Effector memory CD8-positive, alpha-beta T cell (primary cell): ENCODE measurements at places on chromosomes 11 and 22.

GRCh38 chr11:64303109-64304031 lies 2.0 kb upstream of the ESRRA start:
- no peak for DNase-seq
- H3K36me3 ChIP-seq, result peaks cover 27% of the 10 kb centered on the region
- no peak overlapping the region for H3K4me3 ChIP-seq
- H3K4me1 ChIP-seq, result peaks cover 32% of the 10 kb centered on the region
- H3K27ac ChIP-seq, result no peak overlapping the region
- H3K27me3 ChIP-seq, result peaks cover 28% of the 10 kb centered on the region

GRCh38 chr11:1937616-1938342 lies 9.4 kb upstream of the MRPL23 start:
- no peak for DNase-seq
- no peak overlapping the region for H3K4me3 ChIP-seq
- peaks cover 4% of the 10 kb centered on the region for H3K4me1 ChIP-seq
- peaks cover 5% of the 10 kb centered on the region for H3K36me3 ChIP-seq
- no peak overlapping the region for H3K27ac ChIP-seq
- peaks cover 10% of the 10 kb centered on the region for H3K27me3 ChIP-seq

GRCh38 chr11:111851636-111852035 lies 19.7 kb downstream of the ALG9 start:
- DNase-seq, result no peak
- H3K4me1 ChIP-seq, result no peaks in the 10 kb centered on the region
- H3K27ac ChIP-seq, result no peak overlapping the region

DNA sequence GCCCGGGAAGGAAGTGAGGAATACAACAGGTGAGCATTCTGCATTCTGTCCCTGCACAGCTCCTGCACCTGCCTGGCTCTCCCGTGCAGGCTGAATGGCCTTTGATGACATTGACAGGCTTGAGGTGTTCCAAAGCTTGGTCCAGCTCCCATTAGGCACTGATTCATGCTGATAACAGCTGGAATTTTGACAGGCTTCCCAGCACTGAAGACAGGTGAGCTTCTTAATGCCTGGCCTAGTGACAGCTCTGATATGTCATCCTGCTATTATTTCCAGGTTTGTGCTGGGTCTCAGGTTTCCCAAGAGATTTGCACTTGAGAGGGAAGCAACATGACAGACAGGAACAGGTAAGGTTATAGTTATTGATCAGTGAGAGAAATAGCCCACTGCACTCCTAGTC lies 58.0 kb upstream of the MTNR1B start:
- no peaks in the 10 kb centered on the region for H3K27me3 ChIP-seq
- H3K27ac ChIP-seq, result no peak overlapping the region
- no peak for DNase-seq
- no peak overlapping the region for H3K4me3 ChIP-seq
- no peaks in the 10 kb centered on the region for H3K36me3 ChIP-seq

- no peaks in the 10 kb centered on the region for H3K36me3 ChIP-seq
- H3K4me1 ChIP-seq, result no peaks in the 10 kb centered on the region
- no peak overlapping the region for H3K4me3 ChIP-seq
- peaks cover 25% of the 10 kb centered on the region for H3K27me3 ChIP-seq
- H3K27ac ChIP-seq, result no peak overlapping the region
Observed at GRCh38 chr11:116386118-116386699, 386.6 kb downstream of the BUD13 start.
